Activated T-cell treated with anti-CD3 and anti-CD28 coated beads for 48 hours (primary cell): ENCODE measurements at places on chromosomes 3 and 15.

- no peak for DNase-seq
Measured at GRCh38 chr15:69086427-69087204, 72.1 kb downstream of the NOX5 start.

DNA sequence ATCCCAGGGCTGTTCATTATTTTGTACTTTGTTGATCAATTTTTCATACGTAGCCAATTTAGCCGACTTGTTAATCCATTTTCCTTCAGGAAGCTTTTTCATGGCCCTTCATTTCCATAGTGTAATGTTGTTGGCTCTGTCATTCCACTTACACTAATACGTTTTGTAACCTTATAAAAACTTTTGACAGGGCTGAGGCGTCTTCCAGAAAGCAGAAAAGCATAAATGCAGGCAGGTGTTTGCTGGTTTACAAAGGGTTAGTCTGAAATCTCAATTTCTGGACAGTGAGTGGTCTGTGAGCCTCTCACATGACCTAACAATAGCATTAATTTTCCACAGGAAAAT lies 444.0 kb downstream of the OTOL1 start:
- no peak for DNase-seq

- DNase-seq: no peak
Measured at GRCh38 chr3:20511863-20512505, 326.0 kb upstream of the SGO1 start.

DNA sequence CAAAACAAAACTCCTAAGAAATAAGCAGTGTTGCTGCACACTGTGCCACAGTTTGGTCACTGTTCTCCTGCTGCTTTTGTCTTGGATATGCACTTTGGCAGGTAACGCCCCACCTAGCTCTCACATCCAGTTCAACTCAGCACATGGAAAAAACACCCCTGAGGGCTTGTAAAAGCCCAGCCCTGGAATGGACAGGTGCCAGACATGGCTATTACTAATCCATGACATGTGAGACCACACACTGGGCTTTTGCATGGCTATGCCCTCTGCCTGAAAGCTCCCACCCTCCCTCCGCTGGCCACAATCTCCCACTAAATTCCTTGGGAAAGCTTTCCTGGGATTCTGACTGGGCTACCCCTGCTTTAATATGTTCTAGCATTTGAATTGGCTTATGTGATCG lies 24.7 kb upstream of the ZBED2 start:
- no peak for DNase-seq

GRCh38 chr3:167811031-167811430 lies 75.5 kb downstream of the SERPINI1 start:
- no peak for DNase-seq

- no peak for DNase-seq
Measured at GRCh38 chr15:85419161-85419560, 38.8 kb downstream of the AKAP13 start.

DNA sequence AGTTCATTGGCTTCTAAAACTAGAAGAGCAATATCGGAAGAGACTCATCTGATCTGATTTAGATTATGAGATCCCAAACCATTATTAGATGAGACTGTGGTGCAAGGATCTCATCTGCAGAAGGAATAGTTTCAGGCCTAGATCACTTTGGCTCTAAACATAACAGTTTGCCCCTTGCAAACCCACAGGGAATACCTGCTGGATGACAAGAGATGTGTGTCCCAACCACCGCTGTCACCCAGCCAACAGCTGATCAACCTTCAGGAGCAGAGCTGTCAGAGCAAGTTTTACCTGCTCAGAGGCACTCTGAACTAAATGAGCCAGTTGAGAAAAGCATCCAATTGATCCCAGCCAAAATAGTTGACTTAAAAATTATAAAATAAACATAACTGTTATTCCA lies 64.0 kb upstream of the ST3GAL6 start:
- no peak for DNase-seq

- no peak for DNase-seq
Measured at GRCh38 chr3:36557708-36558421, 177.6 kb downstream of the STAC start.

GRCh38 chr3:72004749-72005292 lies 219.9 kb upstream of the PROK2 start:
- no peak for DNase-seq

DNA sequence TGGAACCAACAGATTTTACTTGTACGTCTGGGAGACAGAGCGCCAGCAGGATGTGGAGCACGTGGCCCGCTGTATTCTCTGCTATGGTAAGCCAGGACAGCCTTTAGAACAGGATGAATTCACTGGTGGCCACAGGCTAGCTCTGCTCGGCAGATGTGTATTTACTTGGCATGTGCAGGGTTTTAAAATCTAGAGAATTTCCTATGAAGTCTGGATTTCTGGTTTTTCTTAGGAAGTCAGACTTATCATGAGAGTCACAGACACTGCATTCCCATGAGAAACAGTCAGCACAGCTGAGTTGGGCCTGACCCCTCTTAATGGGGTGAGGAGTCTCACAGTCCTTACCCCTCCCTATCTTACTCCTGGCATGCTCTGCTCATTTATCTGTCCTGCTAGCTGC lies 84.6 kb upstream of the COL6A5 start:
- no peak for DNase-seq

DNA sequence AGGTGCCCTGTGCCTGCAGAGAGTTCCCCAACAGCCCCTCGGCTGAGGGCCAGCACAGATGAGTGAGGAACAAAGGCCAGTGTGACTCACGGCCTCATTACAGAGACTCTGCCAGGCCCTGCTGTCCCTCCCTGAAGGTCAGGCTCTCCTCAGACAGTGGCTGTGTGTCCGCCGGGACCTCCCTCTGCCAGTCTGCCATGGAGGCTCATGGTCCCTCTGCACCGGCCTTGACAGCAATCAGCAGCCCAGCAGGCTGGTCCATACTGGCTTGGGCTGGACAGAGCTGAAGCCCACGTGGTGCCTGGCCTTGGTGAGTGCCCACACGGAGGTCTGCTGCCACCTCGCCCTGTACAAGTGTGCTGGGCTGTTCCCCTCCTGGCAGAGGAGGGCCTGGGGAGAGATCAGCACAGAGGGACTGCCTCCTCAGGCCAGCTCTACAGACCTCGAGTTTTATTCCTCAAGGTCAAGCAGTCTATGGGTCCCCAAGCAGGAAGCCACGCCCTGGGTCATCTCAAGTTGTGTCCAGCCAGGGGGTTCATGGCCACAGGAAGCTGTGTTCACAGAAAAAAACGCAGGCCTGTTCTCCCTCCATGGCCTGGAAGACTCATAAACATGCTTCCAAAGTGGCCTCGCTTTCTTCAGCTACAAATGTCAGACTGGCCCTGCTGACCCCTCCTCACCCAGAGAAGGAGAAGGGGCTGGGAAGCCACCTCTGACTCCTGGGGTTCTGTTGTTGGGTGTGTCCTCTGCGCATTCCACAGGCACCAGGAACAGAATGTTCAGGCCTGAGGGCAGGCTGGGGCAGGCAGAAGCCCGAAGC lies 27.0 kb downstream of the SLC41A3 start:
- no peak for DNase-seq

- DNase-seq: no peak
Measured at GRCh38 chr3:151899996-151900395, 26.6 kb downstream of the SUCNR1 start.

GRCh38 chr3:183298701-183299153 lies 45.7 kb downstream of the B3GNT5 start:
- DNase-seq: no peak
